Activated T-cell treated with anti-CD3 and anti-CD28 coated beads, Interleukin-2, amount 50 U/mL, for 4 hours (primary cell): ENCODE measurements at places on chromosomes 1 and 21.
A peak's percentile ranks its signal among the peaks of the same experiment; 100 is the strongest.

GRCh38 chr1:9239622-9240401 is 5.2 kb downstream of the H6PD start:
- no peak for DNase-seq

DNA sequence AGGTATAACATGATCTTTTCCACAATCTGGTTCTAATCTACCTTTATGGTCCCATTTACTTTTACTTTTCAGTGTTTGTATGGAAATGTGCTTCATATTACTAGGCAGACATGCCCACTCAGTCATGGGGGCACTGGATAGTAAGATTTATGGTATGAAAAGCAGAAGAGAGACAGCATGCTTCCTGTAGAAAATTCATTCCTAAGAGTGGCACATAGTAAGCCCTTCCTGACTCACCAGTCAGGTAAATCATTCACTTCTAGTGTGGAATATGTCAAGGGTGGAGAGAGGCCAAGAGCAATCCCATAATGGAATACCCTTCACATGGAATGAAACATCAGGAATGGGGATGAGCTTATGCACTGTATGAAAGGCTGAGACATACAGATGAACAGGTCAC is 49.5 kb upstream of the BCL10 start:
- DNase-seq, result no peak

DNA sequence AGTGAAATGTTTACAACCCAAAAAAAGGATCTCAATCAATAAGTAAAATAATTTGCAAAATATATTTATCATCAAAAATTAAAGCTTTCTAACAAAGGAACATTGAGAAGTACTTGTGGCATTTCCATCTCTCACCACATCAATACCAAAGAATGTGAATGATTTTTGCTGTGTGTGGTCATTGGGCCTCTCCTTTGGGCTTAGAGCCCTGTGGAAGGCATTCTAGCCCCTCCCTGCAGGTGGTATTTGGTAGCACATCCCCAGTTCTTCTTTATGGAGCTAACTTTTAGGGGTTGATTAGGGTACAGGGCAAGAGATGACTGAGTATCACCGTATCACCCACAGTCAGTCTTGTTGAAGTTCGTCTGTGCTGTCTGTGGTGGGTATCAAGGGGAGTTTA is 294.1 kb upstream of the SGIP1 start:
- no peak for DNase-seq

DNA sequence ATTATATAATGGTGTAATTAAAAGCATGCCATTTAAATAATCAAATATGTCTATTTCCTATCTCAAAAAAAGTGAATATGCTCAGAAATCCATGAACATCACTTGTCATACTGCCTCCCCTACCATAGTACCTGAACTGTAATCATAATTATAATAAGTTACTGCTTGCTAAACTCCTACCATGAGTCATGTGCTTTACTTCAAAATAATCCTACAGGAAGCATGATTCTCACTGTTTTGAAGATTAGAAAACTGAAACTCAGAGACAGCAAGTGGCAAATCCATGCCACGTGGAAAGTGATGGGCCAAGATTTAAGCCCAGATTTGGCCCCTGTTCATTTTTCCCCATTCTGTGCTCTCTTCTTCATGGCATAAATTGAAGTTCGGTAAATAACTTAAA is 5.2 kb downstream of the LRRC7 start:
- no peak for DNase-seq

DNA sequence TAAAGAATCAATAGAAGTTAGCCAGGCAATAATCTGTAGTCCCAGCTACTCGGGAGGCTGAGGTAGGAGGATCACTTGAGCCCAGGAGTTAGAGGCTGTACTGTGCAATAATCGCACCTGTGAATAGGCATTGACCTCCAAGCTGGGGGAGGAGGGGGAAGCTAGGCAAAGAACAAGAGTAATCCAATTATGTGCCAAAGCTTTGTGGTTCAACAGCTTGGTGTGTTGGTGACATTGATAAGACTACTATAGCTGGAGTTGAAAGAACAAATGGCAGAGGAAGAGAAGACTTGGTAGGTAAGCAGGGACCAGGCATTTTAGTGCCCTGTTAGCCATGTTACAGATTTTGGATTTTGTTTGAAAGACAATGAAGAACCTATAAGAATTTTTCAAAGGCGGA is 2.1 kb upstream of the TMCO2 start:
- DNase-seq, result no peak

- no peak for DNase-seq
These were observed 16.0 kb upstream of the PDE9A start for GRCh38 chr21:42637267-42638041.

DNA sequence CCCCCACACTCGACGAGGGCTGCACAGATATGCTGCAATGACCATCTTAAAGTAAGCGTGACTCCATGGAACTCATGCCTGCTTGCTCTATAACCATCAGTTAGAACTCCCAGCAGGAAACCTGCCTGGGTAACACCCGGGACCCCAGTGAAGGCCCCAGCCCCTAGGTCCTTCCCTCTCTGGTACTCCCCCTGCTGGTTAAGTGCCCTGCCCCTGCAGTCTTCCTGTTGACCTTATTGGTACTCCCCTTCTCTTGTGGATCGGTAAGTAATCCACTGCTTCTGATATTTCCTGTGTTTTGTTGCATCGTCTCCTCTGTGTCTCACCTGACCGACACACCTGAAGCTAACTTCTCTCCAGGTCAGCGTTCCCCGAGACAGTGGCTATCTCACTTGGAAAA is 104.8 kb upstream of the COG2 start:
- no peak for DNase-seq

- DNase-seq, result no peak
These were observed 60.8 kb downstream of the ZNF684 start for GRCh38 chr1:40592107-40592803.

DNA sequence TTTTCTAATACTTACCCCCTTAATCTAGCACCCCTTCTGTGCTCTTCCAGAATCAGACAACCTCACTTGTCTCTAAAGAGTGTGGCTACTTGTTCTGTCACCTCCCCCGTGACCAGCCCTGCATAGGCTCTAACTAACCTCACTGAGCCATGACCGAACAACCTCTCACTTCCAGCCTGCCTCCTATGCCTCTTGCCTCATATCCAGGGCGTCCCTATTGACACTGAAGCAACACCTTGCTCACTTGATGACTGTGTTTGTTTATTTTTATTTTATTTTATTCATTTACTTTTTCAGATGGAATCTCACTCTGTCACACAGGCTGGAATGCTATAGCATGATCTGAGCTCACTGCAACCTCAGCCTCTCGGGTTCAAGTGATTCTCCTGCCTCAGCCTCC is 235.1 kb upstream of the B3GALT2 start:
- no peak for DNase-seq

DNA sequence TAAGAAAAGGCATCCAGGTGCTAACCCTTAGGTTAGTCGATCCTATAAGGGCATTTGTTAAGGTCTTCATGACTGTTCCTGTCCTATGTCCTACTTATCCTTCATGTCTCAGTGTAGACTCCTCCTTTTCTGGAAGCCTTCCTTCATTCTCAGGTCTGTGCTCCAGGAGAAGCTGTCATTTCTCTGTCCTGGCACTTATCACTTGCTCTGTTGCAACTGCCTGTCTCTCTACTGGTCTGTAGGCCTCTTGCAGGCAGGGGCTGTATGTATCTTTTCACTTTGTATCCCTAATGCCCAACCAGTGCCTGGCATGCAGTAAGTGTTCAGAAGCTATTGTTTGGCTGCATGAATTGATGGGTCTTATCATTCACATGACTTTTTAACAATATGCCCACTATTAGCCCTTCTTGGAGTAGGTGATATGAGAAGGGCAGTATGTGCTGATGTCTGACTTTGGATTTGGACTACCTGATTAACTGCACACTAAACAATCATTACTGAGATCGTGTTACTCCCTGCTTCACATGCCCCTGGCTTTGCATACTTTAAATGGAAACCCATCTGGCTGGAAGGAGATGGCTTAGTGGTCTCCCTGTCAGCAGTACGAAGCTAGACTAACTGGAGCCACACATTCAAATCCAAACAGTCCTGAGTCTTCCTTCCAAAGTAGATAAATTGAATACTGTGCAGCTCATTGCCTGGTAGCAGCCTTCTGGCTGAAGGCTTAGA is 88.8 kb downstream of the RGL1 start:
- no peak for DNase-seq

GRCh38 chr21:41483415-41483814 is 24.5 kb downstream of the TMPRSS2 start:
- no peak for DNase-seq

DNA sequence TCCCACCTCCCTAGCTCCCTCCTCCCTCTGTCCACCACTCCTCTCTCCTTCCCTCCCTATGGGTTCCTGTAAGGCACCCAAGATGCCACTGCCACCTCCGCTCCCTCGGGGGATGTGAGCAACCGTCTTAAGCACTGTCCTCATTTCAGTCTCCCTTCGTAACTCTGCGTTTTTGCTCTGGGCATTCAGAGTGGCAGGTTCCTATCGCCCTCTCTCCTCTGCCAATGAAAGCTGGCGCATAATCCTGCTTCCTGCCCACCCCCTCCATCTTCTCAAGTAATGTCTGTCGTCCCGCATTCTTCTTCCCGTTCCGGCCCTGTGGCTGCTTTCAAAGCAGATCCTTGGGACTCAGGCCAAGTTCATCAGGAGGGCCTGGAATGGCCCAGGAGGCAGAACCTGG is 253.9 kb upstream of the TMEM51 start:
- DNase-seq, result no peak

- no peak for DNase-seq
These were observed 107.6 kb upstream of the ETV3 start for GRCh38 chr1:157245823-157246222.

- DNase-seq, result no peak
These were observed 86.4 kb downstream of the SYF2 start for GRCh38 chr1:25145775-25146393.

DNA sequence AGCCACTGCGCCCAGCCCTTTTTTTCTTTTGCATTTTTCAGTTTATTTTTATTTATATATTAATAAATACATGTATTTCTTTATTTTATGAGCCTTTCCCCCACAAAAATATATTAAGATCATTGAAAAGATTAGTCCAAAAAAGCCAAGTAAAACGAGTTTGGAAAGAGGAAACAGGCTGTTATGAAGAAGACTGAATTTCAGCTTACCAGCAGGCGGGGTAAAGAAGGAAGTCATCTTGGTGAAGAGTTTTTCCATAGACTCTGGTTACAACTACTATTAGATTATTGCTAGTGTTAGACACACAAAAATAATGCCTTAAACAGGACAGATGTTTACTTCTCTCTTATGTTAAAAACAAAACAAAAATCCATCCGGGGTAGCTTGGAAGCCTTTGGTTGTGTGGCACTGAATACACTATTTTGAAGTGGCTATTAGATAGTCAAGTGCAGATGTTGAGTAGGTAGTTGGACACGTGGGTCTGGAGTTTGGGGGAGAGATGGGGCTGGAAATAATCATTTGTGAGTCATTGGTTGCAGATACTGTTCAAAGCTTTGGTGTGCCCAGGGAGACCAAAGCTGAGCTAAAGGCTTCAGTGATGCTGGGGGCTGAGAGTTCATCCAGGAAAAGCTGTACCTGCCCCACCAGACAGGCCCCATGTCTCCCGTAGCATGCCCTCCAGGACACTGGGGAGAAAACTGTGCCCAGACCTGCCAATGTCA is 8.7 kb upstream of the LRRC71 start:
- no peak for DNase-seq

DNA sequence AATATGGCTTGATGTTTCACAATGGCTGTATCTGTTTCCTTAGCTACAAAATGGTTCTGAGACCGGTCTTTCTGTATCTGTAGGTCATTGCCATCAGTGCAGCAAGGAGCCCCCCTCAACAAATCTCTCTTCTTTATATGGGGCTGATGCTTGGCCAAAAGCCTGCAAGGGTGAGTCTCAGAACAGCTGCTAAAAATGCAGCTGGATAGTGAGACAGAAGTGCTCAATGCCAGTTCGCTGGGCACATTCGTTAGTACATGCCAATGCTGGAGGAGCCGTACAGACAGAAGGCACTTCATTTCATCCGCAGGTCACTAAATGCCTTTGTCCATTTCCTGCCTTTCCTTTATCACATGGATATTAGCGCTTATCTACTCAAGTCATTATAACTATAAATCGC is 67.3 kb downstream of the RUNX1 start:
- no peak for DNase-seq

- DNase-seq, result no peak
These were observed 114.8 kb upstream of the CSF3R start for GRCh38 chr1:36597514-36597913.

DNA sequence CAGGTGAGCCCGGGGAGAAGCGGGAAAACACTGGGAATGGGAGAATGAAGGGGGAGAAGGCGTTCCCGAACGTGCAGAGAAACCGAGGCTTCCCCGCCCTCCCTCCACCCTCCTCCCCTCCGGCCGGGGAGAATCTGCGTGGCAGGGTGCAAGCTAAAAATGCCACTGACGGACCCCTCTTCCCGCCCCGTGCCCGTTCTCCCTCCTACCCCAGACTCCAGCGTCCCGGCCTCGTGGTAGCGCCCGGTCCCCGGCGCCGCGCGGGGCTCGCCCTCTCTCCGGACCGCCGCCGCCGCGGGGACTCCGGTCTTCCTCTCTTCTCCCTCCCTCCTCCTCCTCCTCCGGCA is 81.6 kb upstream of the AK4 start:
- DNase-seq, result no peak

DNA sequence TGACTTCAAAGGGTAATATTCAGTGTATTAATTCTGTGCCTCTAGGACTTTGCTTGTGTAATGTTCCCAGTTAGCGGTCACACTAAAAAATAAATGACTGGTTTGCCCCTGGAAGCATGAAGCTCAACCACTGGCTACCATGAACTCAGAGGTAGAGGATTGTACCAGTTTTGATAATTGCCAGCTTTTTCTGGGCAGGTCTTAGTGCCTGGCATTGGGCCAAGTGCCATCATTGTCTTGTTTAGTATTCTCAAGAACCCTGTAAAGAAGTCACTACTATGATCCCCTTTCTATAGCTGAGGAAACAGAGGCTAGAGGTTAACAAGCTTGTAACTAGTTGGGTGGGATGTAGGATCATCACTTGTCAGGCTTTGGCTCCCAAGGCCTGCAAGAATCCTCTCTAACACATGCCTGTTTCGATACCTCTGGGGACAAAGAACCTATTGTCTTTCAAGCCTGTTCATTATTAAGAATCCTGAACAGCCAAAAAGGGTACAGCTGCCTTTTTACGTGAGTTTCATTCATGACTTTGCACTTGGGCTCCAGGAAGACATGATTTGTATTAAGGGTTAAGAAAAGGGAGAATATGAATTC is 121.9 kb upstream of the JUN start:
- DNase-seq, result no peak

DNA sequence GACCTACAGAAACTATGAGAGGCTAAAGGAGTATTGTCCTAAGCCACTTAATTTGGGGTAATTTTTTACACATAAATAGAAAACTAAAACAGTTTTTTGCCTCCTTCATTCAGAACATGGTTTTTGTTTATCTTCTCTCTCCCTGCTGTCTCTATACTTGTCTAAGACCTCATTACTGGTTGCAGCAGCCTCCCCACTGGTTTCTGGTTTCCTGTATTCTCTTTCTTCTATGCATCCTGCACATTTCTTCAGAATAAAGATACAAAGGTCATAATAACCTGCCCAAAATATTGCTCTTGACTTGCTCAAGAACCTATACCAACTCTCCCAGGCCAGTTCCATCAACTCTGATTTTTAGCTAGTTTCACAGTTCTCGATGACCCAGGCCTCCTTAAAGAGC is 19.8 kb upstream of the BOLA1 start:
- DNase-seq, result peak; percentile 12
